ENCODE measurements at places on chromosomes 3 and 15.

- DNase-seq: no peak
These were observed 189.8 kb downstream of the KLF13 start for GRCh38 chr15:31516440-31516839.

GRCh38 chr3:11724615-11725339 lies 81.1 kb upstream of the VGLL4 start:
- DNase-seq: no peak

- DNase-seq: no peak
These were observed 39.9 kb downstream of the PPCDC start for GRCh38 chr15:75063338-75063737.

GRCh38 chr15:61030451-61030850 lies 198.7 kb downstream of the RORA start:
- DNase-seq: no peak

GRCh38 chr3:141410408-141410807 lies 42.1 kb downstream of the ZBTB38 start:
- DNase-seq: no peak

DNA sequence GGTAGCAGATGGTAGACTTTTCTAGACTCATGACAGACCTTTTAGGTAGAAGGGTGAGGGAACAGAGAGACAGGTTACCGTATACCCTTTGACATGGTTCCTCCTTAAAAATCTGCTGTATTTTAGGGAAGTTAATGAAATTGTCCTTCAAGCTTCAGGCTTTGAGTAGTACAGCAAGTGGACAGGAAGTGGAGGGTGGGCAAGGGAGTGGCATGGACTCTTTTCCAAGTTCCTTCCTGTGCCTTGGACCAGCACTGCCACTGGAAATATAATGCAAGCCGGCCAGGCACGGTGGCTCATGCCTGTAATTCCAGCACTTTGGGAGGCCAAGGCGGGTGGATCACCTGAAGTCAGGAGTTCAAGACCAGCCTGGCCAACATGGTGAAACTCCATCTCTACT lies 156.1 kb upstream of the LRRFIP2 start:
- no peak for DNase-seq

GRCh38 chr3:102474207-102474606 lies 39.4 kb downstream of the ZPLD1 start:
- DNase-seq: no peak

DNA sequence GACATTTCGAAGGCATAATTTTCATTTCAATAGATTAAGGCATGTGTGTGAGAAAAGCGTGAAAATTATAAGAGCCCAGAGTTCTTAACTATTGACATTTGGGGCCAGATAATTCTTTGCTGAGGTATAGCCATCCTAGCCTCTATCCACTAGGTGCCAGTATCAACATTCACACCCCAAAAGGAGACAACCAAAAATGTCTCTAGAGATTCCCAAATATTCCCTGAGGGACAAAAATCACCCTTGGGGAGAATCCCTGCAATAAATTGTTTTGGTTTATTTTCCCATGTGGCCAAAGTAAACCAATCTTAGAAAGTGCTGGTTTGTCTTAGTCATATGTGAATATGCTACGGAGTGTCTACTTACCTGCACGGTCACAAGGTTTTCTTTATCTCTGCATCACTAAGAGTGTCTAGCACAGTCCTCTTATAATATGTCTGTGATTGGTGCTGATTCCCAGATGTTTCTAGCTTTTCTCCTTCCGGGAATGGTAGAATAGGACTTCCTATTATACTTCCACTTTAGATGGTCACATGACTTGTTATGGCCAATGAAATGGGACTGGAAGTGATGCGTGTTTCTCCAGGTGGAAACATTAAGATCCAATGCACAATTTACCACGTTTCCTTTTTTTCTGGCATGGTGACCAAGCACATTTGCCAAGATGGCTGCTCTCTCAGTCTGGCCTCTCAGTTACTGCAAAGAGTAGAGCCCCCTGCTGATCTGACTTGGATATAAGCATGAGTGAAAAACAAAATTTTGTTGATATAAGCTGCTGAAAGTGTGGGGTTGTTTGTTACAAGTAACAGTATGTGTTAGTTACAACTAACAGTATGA lies 8.0 kb upstream of the KBTBD8 start:
- no peak for DNase-seq

DNA sequence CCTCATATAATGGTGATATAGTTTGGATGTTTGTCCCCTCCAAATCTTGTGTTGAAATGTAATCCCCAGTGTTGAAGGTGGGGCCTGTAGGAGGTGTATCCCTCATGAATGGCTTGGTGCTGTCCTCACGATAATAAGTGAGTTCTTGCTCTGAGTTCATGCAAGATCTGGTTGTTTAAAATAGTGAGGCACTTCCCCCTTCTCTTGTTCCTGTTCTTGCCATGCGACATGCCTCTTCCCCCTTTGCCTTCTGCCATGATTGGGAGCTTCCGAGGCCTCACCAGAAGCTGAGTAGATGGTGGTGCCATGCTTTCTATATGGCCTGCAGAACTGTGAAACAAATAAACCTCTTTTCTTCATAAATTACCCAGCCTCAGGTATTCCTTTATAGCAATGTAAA lies 39.2 kb downstream of the REC114 start:
- no peak for DNase-seq

GRCh38 chr3:80350771-80351170 lies 583.0 kb upstream of the ROBO1 start:
- no peak for DNase-seq

DNA sequence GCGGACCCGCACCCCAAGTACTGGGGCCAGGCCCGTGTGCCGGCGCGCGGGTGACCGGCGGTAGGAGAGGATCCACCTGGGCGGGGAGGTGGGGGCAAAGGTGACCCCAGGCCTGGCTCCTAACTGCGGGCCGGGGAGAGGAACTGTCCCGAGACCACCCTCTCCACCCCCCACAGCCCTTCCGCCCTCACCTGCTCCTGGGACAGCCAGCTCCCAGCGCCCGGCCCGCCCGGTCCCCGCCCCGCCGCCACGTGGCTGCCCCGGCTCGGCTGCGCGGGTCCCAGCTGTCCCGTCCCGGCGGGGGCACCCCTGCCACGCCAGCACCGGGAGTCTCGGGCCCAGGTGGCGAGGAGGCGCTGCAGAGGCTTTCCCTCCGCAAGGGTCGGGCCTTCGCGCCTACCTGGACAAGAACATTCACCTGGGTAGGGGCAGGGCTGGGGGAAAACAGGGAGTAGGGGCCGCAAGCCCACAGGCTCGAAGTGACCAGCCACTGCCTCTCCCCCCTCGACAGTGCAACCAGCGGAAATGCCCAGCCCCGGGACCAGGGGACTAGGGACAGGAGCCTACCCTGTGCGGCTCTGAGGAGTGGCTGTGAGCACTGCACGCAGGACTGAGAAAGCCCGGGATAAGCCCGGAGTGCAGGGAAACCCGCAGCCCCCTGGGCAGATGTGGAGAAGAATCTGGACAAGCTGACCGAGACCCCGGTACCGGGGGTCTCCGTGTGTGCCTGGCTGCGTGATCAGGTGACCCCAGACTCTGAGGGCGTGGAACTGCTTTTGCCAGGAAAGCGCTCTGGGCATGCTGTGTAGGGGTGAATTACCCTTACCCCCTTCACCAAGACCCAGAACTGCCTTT lies at the start of gene SLC12A8:
Gene SLC12A8, minus strand, starts transcription at position 240 of the 855 bp plus-strand sequence. CDS start 1,399 bp downstream, outside the sequence.
- no peak for DNase-seq

- no peak for DNase-seq
These were observed 1.4 kb downstream of the STRIT1 start for GRCh38 chr3:155292133-155292532.

GRCh38 chr15:90151989-90152645 lies 49.0 kb upstream of the SEMA4B start:
- no peak for DNase-seq

DNA sequence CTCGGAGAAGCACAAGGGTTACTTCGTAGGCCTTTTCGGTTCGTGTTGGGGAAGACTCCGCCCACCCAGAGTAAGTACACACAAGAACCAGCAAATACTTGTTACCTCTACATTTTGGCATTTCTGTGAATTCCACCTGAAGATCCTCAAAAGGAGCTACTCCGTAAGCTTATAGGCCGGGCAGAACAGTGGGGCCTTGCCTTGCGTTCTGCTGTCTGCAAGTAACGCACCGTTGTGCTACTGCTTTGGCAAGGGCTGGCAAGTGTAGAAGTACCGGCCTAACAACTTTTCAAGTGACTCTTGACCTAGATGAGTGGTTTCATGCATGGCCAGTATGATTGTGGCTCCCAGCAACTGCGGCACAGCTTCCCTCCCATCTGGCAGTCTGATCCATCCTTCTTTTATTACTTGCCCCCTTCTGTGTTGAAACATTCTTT lies 6.4 kb upstream of the DNAAF4 start:
- DNase-seq: no peak

GRCh38 chr15:79454063-79454462 lies 21.9 kb downstream of the MINAR1 start:
- no peak for DNase-seq

- DNase-seq: no peak
These were observed 15.3 kb downstream of the ZBTB47 start for GRCh38 chr3:42668793-42669217.

- DNase-seq: no peak
These were observed 9.3 kb downstream of the ARIH2 start for GRCh38 chr3:48927928-48928327.

DNA sequence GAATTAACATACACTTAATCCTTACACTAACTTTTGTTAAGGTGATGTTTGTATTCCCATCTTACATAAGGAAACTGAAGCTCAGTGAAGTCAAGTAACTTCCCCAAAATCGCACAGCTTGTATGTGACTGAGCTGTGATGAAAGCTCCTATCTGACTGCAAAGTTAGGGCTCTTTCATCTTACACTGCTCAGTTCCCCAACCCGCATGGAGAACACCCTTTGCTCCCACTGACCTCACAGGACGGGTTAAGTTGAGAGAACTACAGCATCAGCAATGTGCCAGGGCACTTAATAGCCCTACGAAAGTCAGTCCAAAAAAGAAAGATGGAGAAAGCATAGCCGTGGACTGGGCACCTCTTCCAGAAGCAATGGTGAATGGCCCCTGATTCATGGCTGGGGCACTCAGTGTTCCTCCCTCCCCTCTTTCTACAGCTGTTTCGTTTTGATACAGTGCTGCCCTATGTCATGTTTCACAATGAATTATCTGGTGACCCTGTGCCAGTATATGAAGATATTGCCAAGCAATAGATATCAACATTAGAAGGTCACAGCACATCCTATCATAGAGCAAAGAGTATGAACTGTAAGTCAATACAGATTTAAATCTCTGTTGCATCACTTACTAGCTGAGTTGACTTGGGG lies 38.0 kb downstream of the CADPS start:
- DNase-seq: no peak

DNA sequence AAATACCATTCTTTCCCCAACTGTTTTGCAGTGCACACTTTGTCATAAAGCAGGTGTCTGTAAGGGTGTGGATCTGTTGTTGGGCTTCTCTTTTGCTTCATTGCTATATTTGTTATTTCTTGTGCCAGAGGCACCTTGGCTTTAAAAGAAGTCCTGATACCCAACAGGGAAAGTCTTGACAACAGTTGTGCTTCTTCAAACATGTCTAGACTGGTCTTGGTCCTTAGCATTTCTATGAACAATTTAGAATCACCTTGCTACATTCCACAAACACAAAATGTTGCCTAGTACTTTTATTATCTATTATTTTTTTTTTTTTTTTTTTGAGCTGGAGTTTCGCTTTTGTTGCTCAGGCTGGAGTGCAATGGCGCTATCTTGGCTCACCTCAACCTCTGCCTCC lies 233.7 kb downstream of the SLCO3A1 start:
- no peak for DNase-seq

DNA sequence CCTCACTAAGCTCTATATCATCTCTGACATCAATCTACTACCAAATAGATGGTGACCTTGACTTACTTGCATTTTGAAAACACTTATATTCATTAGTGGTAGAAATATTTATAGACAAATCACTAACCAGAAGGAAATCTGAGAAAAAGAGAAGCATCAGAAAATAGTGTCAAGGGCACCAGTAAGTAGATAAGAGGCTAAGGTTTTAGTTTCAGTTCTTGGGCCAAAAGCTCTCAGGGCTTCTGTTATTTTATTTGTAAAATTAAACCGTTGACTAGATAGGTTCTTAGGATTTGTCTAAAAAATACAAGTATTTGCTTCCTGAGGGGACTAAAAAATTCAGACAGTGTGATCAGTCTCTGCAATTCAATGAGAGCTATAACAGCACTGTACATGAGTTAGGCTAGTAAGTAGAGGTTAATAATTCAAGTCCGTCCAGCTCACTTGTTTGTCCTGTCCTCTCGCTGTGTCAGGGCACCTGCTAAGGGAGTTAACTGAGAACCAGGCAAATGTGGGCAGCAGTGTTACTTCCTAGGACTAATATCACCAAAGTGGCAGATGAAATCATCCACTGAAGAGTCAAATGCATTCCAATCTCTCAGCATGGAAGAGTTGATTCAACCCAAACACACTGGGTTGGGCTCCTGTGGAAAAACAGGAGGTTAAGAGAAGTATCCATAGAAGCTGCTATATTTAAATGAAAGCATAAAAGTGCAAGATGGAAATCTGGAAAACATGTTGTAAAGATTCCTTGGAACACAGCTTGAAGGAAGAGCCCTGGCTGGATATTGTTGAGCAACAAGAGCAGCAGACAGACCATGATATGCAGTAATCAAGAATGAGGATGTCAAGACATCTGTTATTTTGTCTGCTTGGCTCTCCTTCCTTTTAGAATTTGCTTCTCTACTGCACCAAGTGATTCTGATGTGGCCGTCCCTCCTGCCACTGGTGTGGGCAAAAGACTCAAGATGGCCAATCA lies 134.9 kb upstream of the ZBTB20 start:
- no peak for DNase-seq

GRCh38 chr15:52207191-52207590 lies 16.0 kb upstream of the GNB5 start:
- DNase-seq: no peak

GRCh38 chr3:120855665-120856437 lies 52.2 kb upstream of the STXBP5L start:
- no peak for DNase-seq

- no peak for DNase-seq
These were observed 133.3 kb downstream of the ADAM10 start for GRCh38 chr15:58616171-58616570.

DNA sequence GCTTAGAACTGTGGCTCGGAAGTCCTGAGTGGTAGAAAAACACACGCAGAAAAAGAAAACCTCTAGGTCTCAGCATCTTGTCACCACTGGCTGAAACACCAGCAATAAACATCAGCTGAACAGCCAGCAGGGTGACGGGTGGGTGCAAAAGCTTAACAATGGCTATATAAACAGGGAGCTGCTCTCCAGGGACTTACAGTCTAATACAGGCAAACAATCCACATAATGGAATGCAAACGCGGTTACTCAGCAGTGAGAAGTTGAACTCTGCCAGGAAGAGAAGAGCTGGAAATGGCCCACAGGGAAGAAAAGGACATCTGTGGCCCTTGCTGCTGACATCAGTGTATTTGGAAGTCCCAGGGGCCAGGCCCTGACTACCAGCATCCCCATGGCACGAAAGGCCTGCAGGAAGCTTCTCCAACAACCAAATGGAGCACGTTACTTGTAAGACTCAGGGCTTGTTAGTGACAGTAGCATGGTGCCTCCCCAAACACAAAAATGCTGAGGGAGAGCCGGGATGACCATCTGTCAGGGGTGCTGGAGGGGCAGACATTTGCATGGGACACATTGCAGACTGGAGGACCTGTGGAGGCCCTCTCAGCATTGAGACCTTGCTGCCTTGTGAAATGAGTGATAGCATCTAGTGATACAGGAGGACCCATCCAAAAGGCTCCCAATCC lies 3.0 kb downstream of the HEG1 start:
- DNase-seq: no peak

- no peak for DNase-seq
These were observed 50.0 kb downstream of the CPA3 start for GRCh38 chr3:148914936-148915690.

GRCh38 chr15:32029862-32030781 lies at the start of gene CHRNA7:
Gene CHRNA7 (plus strand): TSS chr15:32030515. CDS start chr15:32030595, 80 bp downstream.
- DNase-seq: no peak

- DNase-seq: no peak
These were observed at the start of gene RASL12 for GRCh38 chr15:65067645-65068402. Gene RASL12 (minus strand): TSS chr15:65067991. CDS start chr15:65067835, 156 bp downstream.

Data from stimulated activated CD4-positive, alpha-beta T cell treated with anti-CD3 and anti-CD28 coated beads, TNF-alpha, amount 100 ng/mL, for 1 hour (primary cell).